ENCODE measurements at places on chromosomes 1 and 21.

DNA sequence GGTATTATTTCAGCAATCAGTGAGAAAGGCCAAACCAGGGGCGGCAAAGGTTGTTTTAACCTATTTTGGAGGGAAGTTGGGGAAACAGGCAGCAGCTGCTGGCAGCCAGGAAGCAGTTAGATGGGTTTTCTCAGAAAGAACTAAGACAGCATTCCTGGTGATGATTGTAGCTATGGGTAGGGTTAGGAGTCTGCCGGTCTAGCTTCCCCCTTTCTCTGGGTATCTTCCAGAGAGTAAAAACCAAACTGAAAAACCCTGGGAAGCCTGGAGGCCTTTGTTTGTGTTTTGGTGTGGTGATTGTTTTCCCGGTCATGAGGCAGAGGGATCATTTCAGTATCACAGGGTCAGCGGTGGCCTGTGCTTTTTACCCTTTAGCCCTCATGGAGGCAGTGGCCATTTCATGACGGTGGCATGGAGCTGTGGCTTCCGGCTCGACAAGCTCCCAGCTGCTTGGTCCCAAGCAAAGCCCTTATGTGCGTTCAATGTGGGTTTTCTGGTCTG is 19.5 kb upstream of the TNFRSF1B start:
- no peak for DNase-seq

GRCh38 chr1:7228252-7228961 is 443.2 kb downstream of the CAMTA1 start:
- no peak for DNase-seq

DNA sequence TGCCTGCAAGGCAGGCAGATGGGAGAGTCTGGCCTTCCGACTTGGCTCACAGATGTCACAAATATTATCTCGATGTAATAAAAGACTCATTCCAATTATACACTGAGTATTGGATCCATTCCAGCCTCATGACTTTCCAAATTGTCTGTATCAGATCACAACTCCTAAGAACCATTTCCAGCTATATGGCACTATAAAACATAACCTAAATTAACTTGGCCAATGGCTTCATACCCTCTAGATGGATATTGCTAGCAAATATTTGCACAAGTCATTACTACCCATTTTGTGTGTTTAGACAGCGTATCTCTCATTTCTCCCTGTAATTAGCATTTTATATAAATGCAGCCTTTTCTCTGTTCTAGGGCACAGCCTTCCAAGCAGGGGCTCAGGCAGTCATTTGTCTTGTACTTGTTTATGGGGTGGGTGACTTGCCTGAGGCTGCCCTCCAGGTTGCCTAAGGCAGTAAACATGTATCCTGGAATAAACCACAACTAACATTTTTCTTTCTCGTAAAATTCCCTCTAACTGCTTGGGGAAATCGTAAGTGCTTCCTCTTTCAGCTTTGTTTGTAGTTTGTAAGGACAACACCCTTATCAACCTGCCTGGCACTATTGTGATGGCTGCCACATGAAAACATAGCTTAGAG is 70.6 kb upstream of the KCNJ6 start:
- no peak for DNase-seq

DNA sequence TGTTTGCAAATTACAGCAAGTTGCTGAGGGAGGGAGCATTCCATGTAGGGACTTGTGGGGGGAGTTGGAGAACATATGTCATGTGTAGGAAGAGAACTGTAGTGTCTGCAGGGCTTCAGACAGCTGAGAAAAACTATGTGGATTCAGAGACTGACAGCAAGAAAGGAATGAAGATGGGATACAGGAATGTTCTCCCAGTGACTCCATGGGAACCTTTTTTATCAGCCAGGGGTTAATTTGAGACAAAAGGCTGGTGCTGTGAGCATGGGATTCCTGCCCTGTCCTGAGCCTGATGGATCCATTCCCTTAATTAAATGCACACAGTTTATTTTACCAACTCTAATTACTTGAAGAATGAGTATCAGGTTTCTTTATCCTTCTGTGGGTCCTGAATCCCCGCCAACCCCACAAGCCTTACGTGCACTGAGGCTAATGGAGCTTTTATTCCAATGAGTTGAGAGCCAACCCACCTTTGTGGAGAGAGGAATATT is 26.5 kb upstream of the PLXNA2 start:
- DNase-seq = no peak

DNA sequence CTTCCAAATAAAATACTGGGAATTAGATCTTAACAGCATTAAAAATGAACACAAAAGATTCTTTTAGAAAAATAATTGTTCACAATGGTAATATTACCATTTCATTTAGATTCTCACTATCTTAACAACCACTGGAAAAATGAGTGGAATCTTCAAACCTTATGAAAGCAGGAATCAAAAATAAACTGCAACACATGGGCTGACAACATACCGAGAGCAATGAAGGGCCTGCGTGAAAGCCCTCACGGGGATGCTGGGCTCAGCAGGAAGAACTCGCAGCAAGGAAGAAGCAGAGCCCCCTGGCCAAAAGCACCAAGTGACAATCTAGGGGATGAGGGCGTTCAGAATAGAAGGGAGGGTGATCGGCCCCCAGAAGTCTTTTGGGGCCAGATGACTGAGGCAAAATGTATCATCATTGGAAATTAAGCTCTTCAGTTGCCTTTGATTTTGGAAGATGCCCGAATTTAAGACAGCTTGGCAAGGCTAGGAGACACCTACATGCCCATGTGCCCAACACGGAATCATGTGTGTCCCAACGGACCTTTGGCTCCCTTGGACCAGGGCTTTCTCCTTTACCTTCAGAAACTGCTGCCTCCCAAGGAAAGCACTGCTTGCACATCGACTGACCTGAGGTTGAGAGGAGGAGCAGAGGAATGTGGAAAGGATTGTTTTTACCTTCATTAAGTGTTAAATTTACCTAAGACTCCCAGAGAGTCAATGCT is 103.9 kb downstream of the TGFBR3 start:
- no peak for DNase-seq

DNA sequence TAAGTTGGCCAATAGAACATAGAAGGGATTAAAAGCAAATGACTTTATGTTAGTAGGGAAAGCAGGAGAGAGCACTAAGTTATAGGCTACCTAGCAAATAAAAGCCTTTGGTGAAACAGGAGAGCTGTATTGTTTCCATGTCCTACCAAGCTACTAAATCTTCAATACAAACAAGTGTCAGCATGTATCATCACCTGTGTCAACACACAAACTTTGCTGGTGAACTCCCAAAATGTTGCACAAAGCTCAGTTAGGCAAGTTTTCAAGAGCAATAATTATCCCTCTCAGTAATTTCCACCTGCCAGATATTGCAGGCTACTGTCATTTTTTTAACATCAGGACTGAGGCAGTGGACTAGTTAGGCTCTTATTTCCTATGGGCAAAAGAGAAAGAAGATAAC is 77.7 kb upstream of the ADAM30 start:
- DNase-seq = no peak

GRCh38 chr1:152479792-152480595 is 30.6 kb upstream of the LCE5A start:
- peak; percentile 59 for DNase-seq

DNA sequence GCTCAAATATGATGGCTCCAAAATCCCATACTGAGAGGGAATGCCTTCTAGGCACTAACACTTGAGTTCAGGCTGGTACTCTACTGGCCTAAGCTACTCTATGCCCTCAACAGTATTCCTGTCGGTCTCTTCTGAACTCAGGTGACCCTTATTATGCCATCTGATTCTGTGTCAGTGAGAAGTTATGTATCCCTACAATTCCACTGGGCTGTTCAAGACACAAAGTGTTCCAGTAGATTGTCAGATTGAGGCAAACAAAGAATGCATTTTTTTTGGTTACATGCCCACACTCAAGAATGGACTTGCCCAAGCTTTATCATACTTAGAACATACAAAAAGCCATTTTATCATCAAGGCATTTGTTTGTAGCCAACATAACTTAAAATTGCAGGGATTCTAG is 553.8 kb upstream of the PRMT6 start:
- no peak for DNase-seq

DNA sequence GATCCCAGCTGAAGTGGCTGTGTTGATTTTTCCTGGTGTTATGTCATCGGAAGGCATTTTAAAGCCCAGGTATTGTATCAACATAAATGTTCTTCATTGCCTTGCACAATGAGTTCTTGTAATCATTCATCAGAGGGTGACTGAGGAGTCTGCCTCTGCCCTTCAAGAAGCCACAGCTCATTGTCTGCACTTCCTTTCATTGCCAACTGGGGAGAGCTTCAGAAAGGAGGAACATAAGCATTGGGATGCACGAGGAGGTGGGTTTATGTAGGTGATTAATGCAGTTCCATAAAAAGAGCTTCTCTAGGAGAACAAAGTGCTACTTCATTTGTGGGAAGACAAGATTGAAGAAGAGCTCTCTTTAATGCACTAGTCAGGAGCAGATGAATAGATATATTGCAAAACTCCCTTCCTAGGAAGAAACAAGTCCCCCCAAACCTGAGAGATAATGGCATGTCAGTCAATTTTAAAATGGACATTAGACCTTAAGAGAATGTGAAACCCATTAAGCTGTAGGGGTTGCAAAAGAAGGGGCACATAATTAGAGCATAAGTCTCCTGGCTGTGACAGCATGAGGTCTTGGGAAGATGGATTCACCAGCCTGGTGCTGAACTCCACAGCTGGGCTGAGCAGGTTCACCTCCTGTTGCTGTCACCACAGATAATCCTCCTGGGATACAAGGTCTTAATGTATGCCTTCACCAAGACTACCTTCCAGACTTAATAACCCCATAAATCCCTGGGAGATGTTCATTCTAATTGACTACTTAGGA is 124.6 kb downstream of the BACH1 start:
- DNase-seq = no peak

DNA sequence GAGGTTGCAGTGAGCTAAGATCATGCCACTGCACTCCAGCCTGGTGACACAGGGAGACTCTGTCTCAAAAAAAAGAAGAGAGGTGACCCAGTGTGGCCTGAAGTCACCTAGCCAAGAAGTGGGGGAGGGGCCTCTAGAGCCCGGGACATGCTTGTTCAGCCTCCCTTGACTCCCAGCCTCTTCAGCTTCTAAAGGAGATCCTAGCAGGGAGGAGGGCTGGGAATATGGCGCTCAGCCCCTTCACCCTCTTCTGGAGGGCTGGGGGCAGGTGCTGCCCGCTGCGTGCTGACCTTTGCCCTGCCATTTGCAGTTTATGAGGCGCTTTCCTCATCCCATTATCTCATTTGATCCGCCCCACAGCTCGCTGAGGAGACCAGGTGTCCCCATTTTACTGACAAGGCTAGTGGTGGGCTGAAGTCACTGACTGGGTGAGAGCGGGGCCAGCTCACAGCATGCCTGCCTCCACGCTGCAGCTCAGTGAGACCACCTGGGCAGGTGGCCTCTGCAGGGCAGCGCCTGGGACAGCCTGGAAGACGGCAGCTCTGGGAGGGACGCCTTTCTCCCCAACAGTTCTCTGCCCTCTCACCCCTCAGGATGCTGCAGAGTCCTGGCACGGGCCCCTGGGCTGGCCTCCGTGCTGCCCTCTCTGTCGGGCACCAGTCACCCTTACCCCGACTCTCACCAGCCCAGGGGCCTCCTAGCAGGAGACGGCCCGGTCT is 7.5 kb downstream of the ELF3 start:
- DNase-seq = no peak

- no peak for DNase-seq
Measured at GRCh38 chr1:72623299-72623708, 341.0 kb upstream of the NEGR1 start.

DNA sequence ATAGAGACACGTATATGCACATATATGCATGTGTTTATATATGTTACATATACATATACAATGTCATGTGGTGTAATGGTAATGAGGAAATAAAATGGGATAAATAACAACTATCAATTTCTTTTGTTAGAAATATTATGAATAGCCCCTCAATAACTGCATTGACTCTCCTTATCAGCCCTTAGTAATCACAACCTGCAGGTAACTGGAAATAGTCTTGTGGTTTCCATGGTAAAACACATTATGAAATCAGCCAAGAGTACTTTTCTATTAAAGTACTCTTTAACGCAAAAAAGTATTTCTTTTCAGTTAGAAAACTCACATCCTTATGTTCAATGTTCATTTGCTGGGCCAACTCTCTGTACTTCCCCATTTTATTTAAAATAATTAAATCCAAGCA is 105.8 kb downstream of the KCNT2 start:
- no peak for DNase-seq

DNA sequence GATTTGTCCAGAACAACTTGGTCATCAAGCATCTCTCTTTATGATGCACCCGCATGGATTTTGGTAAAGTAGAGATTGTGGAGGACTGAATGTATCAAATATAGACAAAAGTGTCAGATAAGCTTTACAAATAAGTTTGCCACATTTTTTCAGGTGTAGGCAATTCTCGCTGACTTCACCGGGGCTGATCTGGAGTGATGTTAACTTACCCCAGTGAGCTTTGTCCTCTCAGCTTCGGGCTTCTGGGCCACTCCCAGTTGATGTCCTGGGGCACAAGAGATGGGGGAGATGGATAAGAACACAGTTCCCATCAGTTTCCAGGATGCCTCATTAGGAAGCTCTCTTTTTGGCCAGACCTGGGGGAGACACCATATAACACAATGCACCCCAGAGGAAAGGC is 117.7 kb downstream of the ETS2 start:
- DNase-seq = no peak

DNA sequence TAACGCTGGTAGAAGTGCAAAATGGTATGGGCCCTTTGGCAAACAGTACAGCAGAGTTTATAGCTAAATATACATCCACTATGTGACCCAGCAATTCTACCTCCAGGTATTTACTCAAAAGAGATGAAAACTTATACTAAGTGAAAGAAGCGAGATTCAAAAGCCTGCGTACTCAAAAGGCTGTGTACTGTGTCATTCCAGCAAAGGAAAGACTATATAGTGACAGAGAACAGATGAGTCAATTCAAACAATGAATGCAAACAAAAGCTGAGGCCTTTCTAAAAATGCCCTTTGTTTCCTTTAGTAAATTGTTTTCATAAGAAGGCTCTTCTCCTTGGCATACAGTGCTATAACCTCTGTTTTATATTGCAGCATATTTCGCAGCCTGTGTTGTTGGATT is 268.8 kb upstream of the CSF3R start:
- no peak for DNase-seq

- no peak for DNase-seq
Measured at GRCh38 chr21:44762221-44763049, 39.2 kb downstream of the UBE2G2 start.

DNA sequence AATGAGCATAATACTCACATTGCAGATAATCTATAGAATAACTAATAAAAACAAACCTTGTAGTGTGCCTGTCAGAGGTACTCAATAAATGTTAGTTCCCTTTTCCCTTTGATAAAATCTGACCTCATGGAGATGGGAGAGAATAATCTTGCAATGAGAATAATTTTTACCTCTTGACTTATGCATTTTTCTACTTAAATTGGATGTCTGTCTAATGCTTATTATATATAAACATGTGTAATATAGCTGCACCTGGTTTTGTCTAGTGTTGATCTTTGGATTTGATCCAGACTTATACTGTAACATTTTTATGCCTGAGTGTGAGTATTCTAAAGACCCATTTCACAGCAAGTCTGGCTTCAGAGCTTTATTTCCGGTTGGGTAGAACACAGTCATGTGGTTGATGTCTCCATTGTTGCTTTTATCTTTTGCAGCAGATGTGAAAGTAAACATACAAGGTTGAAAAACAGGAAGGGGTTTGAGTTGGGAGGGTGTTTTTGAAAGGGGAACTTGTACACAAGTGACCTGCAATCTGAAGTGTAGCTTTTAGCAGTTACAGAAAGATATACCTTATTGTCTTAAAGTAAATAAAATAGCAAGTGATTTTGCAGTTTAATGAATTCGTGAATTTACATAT is 12.4 kb downstream of the EPB41 start:
- no peak for DNase-seq
